ENCODE measurements at places on chromosomes 3 and 15.

DNA sequence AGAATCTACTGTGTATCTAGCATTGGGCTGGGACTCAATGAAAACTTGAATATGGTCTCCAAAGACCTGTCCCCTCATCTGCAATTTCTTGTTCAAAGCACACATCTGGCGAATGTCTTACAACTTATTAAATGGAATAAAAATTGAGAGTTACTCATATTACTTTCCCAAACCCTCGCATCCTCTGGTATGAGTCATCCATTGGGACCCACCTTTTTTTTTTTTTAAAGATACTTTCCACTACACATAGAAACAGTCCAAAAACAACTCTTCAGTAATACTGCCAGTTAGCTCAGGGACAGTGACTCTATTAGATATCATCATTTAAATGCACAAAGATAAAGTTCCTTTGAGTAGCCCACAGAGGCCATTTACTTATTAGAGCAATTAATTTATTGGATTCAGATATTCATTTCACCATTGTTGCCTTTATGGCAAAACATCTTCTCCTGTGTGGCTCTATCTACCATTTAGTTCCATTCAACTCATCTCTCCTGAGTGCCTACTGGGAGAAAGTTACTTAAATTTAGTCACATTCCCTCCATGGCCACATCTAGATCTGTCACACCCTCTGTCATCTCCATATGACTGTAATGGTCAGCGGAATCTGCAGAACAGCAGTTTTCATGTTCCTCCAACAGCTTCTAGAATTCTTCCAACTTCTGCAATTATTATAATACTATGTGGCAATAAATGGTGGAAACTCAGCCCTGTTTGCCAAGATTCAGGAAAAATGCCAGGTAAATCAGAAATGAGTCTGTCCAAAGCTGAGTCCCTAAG lies 77.9 kb upstream of the ARHGEF3 start:
- no peak for DNase-seq

DNA sequence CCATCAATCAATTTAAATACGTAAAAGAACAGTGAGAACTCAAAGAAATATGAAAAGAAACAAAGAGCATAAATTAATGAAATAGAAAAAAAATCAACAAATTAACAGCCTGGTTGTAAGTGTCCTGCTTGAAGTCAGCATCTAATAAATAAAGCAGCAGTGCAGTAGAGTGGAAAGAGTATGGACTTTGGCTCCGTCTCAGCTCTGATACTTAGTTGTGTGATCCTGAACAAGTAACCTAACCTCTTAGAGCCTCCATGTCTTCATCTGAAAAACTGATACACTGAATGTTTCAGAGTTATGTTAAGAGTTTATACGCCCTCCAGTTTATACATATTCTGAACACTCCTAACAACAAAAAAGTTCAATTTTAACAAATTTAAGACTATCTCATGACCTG lies 44.6 kb downstream of the TFDP2 start:
- DNase-seq = no peak

- no peak for DNase-seq
Measured at GRCh38 chr15:71630475-71630809, 179.9 kb upstream of the NR2E3 start.

GRCh38 chr15:60416484-60416883 lies 18.7 kb upstream of the ANXA2 start:
- no peak for DNase-seq

GRCh38 chr3:31614162-31614921 lies 81.6 kb downstream of the STT3B start:
- no peak for DNase-seq

- DNase-seq = no peak
Measured at GRCh38 chr15:80154336-80154735, 1.5 kb downstream of the FAH start.

DNA sequence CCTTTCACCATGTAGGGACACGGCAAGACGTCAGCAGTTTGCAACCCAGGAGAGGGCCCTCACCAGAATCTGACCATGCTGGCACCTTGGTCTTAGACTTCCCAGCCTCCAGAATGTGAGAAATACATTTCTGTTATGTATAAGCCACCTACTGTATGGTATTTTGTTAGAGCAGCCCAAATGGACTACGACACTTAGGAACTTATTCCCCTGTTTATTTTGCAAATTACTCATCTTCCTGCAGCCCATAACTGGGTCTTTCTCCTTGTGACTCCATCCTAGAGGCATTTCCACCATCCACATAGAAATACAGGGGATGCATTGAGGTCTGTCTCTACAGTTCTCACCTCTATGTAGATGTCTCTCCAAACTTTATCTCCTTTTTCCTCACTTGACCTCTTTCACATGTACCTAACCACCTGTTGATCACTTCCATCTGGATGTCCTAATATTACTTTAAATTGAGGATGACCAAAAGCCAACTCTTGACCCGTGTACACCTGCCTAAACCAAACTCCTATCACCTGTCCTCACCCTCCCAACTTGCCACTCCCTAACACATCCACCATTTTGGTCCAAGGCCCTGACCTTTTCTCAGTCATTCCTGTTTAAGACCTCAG lies 406.0 kb upstream of the WNT5A start:
- DNase-seq = no peak

- DNase-seq = no peak
Measured at GRCh38 chr15:31032961-31033371, 41.5 kb upstream of the MTMR10 start.

DNA sequence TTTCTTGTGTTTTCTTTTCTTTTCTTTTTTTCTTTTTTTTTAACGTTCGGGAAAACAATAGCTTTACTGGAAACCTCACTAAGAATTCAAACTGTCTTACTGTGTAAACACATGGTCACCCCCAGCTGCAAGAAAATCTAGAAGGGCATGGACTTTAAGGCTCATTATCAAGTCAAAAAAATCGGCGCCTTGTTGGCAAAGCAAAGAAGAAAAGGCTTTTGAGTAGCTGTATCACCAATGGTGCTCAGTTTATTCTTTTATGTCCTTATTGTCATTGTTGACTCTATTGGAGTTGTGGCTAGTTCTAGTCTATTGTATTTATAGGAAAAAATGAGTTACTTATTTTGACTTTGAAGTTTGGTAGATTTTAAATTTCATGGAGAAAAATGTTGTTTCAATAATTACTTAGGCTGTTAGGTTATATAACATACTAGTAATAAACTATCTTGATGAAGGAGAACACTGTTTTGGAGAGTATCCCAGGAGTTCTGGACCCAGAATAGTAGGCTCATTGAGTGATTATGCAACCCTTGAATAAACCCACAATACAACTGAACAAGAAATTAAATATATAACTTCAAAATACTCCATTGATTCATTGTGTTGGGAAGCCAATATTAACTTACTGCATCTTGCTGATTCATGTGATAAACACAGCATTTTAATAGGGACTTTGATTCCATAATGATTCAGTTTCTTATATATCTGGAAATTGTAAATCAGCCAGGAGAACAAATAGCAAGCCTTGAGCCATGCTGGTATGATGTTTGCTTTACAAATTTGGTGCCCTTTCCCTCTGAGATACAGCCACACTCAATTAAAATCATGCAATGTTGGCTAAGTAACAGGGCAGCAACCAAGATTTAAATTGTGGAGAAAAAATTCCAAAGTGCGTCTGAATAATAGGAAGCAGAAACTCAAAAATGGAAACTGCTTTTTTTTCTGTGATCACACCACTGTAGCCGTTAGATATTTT lies 27.8 kb upstream of the GOLIM4 start:
- no peak for DNase-seq

GRCh38 chr3:171962137-171962720 lies 77.1 kb upstream of the FNDC3B start:
- DNase-seq = no peak

DNA sequence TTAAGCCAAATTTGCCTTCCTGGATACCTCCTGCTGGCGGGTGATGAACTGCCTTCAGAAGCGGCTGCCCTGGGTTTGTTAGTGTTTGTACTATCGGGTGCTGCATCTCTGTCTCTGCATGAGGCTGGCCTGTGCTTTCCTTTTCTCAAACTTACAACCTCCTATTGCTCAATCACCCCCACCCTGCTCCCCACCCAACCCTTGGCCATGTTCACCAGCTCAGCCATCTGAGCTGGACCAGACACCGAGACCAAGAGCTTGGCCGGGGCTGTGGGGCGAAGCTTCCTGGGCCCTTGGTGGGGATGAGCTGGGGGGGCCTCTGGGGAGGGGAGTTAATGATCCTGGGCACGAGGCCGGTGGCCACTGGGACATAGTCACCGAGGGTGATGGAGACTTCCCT lies 16.8 kb upstream of the FBLN2 start:
- DNase-seq = no peak

GRCh38 chr3:48215466-48215865 lies 7.8 kb upstream of the CAMP start:
- DNase-seq = no peak

GRCh38 chr15:80926126-80926525 lies 63.5 kb downstream of the MESD start:
- DNase-seq = no peak

- DNase-seq = no peak
Measured at GRCh38 chr3:188780193-188781147, 391.3 kb upstream of the TPRG1 start.

- no peak for DNase-seq
Measured at GRCh38 chr3:47503033-47503432, 10.5 kb downstream of the ELP6 start.

GRCh38 chr15:38040615-38041014 lies 106.2 kb downstream of the TMCO5A start:
- DNase-seq = no peak

- DNase-seq = no peak
Measured at GRCh38 chr3:38969317-38970235, 82.2 kb downstream of the SCN11A start.

DNA sequence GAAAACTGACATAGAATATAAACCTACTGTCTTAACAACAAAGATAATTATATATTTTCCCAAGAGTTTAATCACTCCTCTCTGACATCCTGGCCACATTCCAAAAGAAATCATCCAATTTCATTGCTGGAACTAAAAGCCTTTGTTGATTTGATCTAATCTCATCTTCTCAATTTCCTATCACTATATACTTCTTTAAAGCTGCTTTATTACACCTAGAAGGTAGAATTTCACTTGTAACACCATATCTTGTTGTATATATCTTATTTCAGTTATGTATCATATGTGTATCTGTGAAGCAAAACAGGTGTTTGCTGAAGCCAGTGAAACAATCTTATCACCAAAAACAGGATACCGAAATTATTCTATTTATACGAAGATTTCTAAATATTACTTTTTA lies 740.2 kb downstream of the ROBO1 start:
- no peak for DNase-seq

DNA sequence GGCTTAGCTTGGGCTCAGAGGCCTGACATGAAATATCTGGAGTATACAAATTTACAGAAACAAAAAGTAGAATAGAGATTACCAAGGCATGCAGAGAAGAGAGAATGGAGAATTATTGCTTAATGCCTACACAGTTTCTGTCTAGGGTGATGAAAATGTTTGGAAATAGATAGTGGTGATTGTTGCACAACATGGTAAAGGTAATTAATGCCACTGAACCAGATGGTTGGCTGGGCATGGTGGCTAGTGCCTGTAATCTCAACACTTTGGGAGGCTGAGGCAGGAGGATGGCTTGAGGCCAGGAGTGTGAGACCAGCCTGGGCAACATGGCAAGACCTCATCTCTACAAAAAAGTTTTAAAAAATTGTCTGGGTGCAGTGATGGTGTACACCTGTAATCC lies 46.6 kb upstream of the OSBPL11 start:
- DNase-seq = no peak

GRCh38 chr15:64524778-64525177 lies 64.4 kb downstream of the ZNF609 start:
- no peak for DNase-seq

DNA sequence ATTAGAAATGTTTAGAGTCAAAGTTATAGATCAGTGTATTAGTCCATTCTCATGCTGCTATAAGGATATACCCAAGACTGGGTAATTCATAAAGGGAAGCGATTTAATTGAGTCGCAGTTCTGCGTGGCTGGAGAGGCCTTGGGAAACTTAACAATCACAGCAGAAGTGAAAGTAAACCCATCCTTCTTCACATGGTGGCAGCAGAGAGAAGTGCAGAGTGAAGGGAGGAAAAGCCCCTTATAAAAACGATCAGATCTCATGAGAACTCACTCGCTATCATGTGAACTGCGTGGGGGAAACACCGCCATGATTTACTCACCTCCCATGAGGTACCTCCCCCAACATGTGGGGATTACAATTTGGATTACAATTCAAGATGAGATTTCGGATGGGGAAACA lies 871.5 kb downstream of the DIPK2A start:
- DNase-seq = no peak

- DNase-seq = no peak
Measured at GRCh38 chr3:150309557-150309956, 98.5 kb upstream of the TSC22D2 start.

- DNase-seq = no peak
Measured at GRCh38 chr3:120854908-120855526, 53.0 kb upstream of the STXBP5L start.

DNA sequence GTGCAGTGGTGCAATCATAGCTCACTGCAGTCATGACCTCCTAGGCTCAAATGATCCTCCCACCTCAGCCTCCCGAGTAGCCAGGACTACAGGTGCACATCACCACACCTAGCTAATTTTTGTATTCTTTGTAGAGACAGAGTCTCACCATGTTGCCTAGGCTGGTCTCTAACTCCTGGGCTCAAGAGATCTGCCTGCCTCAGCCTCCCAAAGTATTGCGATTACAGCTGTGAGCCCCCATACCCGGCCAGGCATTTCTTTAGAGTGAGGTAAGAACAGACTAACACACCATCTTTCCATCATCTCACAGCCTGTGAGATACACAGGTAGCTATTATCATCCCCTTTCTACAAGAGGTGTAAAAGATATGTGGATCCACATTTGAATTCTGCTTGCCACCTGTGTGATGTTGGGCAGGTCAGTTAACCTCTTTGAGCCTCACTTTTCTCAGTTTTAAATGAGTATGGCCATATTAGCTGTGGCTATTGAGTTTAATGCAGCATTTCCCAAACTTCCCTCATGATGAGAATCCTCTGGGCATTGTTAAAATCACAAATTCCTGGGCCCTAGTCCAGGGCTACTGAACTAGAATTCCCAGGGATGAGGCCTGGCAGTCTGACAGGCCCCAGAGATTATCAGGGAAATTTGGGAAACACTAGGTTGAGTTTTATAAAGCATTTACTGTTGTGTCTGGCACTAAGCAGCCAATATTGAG lies 46.0 kb downstream of the ANP32A start:
- no peak for DNase-seq

DNA sequence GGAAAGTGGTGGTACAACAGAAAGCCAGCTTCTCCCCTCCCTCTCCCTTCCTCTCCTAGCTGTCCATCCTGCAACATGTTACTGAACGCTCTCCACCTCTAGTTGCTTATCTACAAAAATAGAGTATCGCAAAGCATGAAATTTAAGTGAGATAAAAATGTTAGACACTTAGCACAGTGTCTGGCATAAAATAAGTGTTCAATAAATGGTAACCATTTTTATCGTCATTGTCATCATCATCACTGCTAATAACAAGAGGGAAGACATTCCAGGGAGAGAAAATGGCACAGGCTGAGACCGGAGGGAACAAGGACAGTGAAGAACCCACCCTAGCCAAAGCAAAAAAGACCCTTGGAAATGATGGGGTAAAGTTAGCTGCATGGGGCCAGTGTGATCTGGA lies 38.7 kb upstream of the SKOR1 start:
- no peak for DNase-seq

Data from DND-41 (cell line).